ENCODE measurements at places on chromosomes 5 and 9. TPM values are rescaled to one million over a fixed set of nuclear protein-coding genes. Genes with fewer than 3 reads are reported as not detected.

The HTR4 gene
- not detected for total RNA-seq

The ASS1 gene
- total RNA-seq, result 3.7 TPM

The IRX2 gene
- total RNA-seq, result 0.07 TPM

The C5orf46 gene
- total RNA-seq, result not detected

The TMEM174 gene
- total RNA-seq, result not detected

The SH3PXD2B gene
- total RNA-seq, result 0.66 TPM

The ADAM19 gene
- total RNA-seq, result 1.0 TPM

The C1QTNF3 gene
- 1.8 TPM for total RNA-seq

The HAVCR1 gene
- not detected for total RNA-seq

The CSNK1G3 gene
- total RNA-seq, result 27.6 TPM

The ZNF189 gene
- total RNA-seq, result 8.5 TPM

The LCN15 gene
- total RNA-seq, result not detected

The STC2 gene
- total RNA-seq, result 21.8 TPM

The KCTD16 gene
- total RNA-seq, result not detected

The PRR7 gene
- 9.7 TPM for total RNA-seq

The IL9 gene
- total RNA-seq, result not detected

The CCL21 gene
- total RNA-seq, result not detected

The ACTBL2 gene
- not detected for total RNA-seq

The FGD3 gene
- total RNA-seq, result 0.76 TPM

The MLANA gene
- not detected for total RNA-seq

The OSMR gene
- 1.2 TPM for total RNA-seq

The UBTD2 gene
- 0.22 TPM for total RNA-seq

The BRINP1 gene
- not detected for total RNA-seq

The FOXD4L6 gene
- total RNA-seq, result not detected

The PCDHA11 gene
- not detected for total RNA-seq

The CDX1 gene
- not detected for total RNA-seq

All from K562 (cell line).